ENCODE measurements at places on chromosomes 1 and 21.

DNA sequence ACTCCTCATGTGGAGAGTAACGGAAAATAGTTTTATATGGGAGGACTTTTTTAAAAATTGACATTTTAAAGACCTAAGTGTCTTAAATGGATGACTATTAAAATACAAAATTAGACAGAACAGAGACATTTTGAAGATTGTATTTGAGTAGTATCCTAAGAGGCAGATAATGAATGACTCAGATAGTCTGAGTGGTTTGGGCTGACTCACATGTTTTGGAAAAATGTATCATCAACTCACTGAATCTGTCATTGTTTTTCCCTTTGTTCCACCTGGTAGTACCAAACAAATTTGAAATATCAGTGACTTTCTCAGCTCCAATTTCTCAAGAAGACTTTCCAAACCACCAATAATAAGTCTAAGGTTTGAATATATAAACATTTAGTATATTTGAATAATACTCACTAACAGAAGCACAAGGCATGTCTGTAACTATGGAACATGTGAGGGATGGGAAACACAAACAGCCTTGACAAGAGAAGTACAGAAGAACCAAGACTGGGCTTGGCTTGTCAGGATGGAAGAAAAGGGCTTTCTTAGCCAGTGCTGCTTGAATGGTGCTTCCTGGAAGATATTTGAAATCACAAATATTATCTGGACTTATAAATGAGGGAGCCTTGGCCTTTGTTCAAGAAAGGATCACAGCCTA, 90.6 kb downstream of the SGIP1 start:
- DNase-seq, result no peak

DNA sequence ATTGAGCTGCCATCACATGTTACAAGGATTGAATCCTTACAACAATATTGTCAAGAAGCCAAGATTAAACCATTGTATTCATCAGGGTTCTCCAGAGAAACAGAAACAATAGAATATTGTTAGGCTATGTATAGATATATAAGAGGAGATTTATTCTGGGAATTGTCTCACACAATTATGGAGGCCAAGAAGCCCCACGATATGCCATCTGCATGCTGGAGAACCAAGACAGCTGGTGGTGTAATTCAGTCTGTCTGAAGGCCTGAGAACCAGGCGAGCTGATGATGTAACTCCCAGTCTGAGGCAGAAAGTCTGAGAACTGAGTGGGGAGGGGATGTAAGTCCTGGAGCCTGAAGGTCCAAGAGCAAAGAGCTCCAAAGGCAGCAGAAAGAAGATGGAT, 14.5 kb upstream of the TTF2 start:
- DNase-seq, result no peak

DNA sequence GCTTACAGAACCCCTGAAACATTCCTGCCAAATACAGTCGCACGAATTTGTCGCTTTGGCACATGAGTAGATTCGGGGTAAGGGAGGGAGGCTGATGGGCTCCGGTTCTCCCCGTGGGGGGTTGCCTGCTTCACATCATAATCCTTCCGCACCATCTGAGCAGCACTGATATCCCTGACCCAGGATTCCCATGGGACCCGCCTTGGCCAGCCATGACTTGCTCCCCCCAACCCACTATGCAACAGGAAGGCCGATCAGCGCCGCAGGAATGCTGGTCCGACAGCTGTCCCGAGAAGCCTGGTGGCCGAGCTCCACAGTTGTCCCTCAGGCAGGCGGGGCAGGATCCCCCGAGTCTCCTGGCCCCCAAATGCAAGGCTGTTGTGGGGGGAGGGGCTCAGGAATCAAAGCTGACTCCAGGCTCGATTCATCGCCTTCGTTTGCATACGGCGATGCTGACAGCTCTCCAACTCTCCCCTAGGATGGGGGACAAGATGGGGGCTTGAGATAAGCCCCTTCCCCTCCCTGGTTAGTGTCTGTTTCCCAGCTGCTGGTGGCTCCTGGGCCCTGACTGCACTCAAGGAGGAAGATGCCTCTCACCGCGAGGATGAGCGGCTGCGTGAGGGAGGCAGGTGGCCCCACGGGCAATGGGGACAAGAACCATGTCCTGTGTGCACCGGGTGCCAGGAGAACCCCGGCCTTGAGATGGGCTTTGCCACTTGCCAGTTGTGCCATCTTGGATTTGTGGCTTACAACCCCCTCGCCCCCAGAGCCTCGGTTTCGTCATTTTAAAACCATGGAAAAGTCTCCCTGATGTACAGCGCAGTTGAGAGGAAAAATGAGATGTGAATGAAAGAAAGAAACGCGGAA, 9.3 kb downstream of the DRAXIN start:
- no peak for DNase-seq

- no peak for DNase-seq
Observed at GRCh38 chr1:65064981-65065380, 83.0 kb upstream of the AK4 start.

DNA sequence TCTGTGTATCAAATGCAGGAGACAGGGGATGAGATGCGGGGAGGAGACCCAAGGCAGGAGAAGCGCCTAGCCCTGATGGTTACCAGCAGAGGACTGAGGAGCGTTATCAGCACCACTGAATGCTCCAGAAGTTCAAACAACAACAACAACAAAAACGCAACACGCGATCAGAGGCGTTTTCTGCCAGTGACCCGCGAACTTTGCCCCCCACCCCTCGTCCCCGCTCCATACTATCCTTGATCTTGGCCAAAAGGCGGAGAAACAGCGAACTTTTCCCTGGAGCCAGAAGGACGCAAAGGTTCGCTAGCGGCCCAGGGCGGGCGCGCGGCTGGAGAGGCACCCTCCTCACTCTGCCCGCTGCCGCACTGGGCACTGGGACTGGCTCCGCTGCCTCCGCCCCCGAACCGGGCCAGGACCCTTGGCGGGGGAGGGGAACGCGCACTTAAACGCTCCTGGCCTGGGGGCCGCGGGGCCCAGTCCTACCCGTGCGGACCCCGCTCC, 699 bp downstream of the ECHDC2 start:
- DNase-seq, result no peak

DNA sequence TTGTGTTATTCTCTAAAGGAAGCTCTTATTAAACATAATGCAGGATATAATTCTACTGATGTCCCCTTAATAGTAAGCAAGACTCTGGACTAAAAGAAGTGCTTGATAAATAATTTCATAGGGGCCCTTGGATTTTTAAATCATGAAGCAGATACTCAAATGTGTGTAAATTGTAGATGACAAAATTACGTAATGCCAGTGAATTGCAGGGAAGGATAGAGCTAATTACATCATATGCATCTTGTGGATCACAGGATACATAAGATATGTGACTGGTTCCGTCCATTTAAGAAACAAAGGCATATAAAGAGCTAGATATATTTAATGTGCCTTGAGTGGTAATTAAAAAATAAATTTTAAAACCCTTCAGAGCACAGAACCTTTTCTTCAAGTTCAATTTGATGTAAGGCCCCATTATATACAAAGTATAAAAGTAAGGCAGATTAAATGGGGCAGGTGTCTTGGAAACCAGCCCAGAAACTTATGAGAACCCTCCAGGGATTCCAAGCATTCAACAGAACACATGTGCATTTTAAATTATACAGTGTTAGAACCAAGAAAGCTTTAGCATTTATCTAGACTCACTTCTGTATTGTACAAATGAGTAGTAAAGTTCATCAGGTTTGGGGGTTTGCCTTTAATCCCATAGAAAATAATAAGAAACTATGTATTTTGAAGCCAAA, 190.4 kb downstream of the NCAM2 start:
- DNase-seq, result no peak

DNA sequence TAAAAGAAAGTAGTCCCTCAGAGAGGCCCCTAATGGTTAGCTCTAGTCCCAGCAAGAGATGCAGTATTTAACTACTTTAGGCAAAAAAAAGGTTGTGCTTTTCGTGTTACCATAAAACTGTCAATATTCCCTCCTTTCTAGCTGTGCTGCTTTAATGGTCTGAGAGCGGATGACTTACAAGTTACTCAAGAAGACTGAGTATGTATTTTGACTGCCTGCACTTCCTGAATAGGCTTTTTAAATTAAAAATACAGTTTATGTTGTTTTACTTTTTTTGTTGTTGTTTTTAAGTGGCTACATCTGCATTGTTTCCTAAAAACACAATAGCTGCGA, 152.2 kb downstream of the NFIA start:
- DNase-seq, result no peak

GRCh38 chr1:61101536-61101935, 19.2 kb downstream of the NFIA start:
- DNase-seq, result no peak

GRCh38 chr1:90591355-90591969, 125.6 kb downstream of the BARHL2 start:
- no peak for DNase-seq

DNA sequence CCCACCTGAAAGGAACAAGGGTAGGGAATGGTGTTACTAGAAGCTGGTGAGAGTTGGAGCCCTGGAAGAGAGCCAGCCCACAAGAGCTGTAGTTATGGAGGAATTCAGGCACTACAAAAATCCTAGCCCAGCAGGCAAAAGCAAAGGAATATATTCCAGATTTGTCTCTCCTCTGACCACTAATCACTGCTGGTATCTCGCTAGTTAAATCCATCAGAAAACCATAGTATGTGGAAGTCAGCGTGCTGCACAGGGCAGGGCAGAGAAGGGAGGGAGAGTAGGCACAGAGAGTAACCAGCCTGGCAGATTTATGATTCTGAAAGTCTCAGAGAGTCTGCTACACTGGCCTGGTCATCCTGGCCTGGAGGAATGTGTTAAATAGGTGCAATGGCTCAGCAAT, 88.6 kb downstream of the SELENOF start:
- DNase-seq, result no peak

GRCh38 chr1:197984289-197984688, 67.1 kb downstream of the LHX9 start:
- DNase-seq, result no peak

GRCh38 chr1:159880430-159880829, 18.0 kb upstream of the VSIG8 start:
- no peak for DNase-seq

GRCh38 chr1:150596095-150596892, 16.9 kb upstream of the MCL1 start:
- DNase-seq, result no peak

DNA sequence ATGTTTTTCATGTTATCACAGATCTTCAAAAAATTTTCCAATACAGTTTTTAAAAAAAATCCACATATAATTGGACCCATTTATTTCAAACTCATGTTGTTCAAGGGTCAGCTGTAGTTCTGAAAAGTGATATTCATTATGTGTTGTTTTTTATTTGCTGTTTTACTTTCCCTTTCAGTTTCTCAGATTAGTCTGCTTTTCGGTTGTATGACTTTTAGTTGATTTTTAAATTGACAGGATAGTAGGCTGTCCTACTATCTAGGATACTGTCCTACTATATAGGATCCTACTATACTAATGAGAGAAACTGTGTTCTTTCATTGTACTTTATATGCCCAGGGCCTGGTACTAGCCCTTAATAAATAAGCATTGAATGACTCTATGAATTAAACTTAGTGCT, 33.6 kb upstream of the GPR52 start:
- DNase-seq, result no peak

GRCh38 chr1:234612352-234613127, 2.6 kb upstream of the IRF2BP2 start:
- peak; percentile 80 for DNase-seq

DNA sequence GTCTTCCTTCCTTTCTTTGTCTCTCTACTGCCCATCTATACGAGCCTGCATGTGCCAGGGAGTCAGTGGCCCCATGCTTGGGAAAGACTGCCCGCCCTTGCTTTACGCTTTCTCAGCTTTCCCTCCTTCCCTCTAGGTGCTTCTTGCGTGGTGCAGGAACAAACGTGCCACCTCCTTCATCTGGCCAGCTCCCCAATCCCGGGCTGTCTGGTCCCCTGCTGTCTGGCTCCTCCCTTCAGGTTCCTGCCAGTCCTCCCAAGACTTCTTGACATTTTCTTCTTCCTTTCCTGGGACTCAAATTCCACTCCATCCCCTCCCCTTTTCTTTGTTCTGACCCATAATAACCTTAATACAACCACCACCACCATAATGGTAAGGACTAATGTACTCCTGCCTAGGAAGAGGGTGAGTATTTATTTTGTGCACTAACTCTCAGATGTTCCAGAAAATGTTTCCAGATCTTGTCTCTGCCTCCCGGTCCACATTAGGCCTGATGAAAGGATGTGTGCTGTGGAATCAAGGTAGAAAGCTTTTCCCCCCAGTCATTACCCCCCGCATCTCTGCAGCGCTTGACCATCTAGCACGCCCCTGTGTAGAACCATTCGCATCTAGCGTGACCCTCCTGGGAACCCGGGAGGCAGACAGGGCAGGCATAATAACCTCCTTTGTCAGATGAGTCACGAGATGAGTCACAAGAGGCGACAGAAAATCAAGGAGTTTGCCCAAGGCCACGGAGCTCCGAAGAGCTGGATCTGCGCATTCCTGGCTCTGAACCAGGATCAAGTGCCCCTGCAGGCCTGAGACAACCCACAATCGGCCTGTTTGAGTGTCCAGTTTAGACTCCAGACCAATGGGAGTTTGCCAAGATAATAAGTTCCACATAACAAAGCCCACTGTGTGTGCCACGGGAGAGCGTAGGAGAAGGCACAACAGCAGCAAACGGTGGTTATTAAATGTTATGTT, 60.1 kb upstream of the NEK2 start:
- no peak for DNase-seq

- DNase-seq, result peak; percentile 49
Observed at GRCh38 chr1:41496080-41497055, 11.9 kb upstream of the EDN2 start.

DNA sequence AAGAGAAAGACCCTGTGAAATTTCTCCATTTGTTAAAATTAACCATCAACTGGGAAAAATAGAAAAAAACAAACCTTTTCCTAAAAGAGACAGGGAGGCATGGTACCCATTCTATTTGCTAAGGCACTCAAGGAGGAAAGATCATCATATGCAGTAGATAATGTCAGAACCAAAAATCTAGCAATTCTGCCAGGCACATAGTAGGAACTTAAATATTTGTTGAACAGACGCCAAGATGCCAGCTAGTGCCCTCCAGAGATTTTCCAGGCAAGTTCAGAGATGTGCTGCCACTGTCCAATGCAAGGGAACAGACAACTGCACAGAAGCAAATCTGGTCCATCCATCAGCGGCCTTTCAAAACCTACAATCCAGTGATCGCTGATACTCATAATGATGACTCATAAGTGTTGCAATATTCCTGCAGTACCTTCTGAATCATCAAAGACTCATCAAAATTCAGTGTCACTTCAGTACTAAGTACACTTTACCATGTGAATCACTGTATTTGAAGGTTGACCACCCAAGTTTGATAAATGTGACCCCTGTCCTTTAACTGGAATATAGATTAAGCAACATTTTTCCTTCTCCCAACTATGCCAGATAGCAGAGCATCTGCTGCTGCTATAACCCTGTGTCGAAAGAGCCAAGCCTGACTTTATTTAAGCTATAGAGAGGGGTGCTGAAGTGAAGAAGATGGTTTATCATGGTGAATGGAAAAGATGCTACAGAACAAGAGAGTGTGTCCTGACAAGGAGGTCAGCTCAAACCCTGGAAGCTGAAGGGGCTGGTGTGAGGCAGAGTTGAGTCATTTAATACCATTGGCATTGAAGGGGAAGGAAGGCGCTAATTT, 99.1 kb downstream of the MT1HL1 start:
- DNase-seq, result no peak

All from stimulated activated CD4-positive, alpha-beta T cell treated with anti-CD3 and anti-CD28 coated beads, Interleukin-1b, Interleukin-23, amount 100 ng/mL, for 48 hours (primary cell).